ENCODE measurements at places on chromosomes 3 and 15.

DNA sequence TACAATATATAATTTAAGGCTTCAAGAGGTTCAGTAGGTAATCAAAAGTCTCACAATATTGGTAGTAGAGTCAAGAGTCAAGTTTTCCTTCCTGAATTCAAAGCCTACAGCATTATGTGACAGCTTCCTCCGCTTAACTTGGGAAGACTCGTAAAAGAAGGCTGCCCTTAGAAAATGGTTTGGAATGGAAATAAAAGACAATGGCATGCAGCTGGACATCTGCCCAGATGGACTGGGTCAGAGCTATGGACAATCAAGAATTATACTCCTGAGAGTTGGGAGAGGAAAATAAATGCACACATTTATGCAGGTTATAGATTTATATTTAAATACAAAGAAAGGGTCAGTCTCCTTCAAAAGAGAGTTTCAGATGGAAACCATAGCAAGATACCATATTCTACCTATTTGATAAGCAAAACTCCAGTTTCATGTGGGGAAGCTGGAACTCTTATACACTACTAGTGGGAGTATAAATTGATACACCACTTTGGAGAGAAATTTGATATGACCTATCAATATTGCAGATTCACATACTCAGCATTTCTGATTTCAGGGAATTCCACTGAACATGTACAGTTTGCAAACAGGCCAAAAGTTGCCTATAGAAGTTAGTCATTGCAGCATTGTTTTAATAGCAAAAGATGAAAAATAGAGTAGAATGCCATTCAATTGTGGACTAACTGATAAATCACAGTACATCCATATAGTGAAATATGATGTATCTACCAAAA is 6.1 kb downstream of the CRYBG3 start:
- DNase-seq: no peak

DNA sequence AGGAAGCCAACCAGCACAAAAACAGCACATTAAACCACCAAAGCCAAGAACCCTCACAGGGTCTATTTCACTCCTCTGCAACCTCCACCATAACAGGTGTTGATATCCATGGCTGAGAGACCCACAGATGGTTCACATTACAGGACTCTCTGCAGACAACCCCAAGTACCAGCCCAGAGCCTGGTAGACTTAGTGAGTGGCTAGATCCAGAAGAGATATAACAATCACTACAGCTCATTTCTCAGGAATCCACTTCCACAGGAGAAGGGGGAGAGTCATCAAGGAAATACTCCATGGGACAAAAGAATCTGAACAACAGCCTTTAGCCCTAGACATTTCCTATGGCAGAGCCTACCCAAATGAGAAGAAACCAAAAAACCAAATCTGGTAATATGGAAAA is 168.1 kb upstream of the CD96 start:
- no peak for DNase-seq

- DNase-seq: peak; percentile 34
Measured at GRCh38 chr15:68277131-68277602, 378 bp upstream of the FEM1B start.

- DNase-seq: no peak
Measured at GRCh38 chr3:180704532-180704931, 25.2 kb upstream of the CCDC39 start.

- no peak for DNase-seq
Measured at GRCh38 chr3:136074546-136075170, 109.1 kb downstream of the PPP2R3A start.

GRCh38 chr3:119506631-119507030 is 8.3 kb downstream of the TIMMDC1 start:
- DNase-seq: no peak

GRCh38 chr3:169939751-169940150 is 26.9 kb upstream of the SEC62 start:
- no peak for DNase-seq

DNA sequence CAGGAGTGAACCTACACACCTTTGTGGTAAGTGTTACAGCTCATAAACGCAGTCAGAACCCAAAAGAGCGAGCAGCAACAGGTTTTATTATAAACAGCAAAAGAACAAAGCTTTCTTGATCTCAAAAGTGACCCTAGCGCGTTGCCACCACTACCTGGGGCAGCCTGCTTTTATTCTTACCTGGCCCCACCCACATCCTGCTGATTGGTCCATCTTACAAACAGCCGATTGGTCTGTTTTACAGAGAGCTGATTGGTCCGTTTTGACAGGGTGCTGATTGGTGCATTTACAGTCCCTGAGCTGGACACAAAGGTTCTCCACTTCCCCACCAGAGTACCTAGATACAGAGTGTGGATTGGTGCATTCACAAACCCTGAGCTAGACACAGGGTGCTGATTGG is 143.1 kb downstream of the ARRDC4 start:
- no peak for DNase-seq

DNA sequence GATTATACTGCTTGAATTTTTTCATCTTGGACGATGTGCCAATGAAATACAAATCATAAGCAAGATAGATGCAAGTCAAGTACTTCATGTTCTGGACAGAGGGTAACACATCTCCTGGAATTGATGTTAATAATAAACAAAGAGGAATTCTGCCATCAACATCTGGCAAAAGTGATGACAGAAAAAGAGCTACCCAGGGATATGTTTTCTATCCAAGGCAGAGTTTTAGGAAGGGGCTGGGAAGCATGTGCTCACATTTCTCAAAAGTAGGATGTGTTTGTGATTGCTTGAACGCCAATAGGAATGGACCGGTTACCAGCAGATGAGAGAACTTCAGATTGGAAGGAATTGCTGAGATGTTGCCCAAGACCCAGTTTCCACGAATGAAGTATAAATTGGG is 242.6 kb upstream of the AGTR1 start:
- DNase-seq: no peak

DNA sequence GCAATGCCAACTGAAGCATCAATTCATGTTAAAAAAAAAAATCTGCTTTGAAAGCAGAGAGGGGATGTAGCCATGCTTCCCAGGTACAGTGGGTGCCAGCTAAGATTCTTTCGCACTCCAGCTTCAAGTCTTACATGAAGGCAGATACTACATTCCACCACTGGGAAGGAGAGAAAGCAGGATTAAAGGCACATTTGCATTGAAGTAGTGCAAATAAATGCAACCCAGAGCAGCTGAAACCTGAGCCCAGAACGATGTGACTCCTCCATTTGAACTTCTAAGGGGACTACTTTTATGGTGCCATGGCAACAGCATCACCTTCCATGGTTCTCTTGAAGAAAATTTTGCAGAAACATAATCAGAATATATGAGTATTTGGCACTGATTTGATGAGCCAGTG is 19.1 kb upstream of the GJD2 start:
- DNase-seq: no peak

GRCh38 chr3:30475038-30475808 is 131.2 kb upstream of the TGFBR2 start:
- DNase-seq: peak; percentile 64

DNA sequence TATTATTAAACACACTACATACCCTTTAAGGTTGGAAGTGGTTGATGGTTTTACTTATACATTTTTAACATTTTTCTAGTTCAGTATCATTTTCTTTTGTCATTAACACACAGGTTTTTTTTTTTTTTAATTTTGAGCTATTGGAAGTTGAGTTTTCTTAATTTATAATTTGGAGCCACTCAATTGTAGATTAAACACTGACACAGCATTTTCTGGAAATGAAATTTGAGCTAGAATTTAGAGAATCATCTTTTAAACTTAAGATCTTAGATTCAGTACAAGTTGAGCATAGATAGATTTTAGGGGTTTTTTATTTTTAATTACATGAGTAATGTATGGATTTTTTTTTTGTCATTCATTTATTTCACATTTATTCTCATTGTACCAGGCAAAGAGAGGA is 35.0 kb downstream of the RASA2 start:
- DNase-seq: no peak

DNA sequence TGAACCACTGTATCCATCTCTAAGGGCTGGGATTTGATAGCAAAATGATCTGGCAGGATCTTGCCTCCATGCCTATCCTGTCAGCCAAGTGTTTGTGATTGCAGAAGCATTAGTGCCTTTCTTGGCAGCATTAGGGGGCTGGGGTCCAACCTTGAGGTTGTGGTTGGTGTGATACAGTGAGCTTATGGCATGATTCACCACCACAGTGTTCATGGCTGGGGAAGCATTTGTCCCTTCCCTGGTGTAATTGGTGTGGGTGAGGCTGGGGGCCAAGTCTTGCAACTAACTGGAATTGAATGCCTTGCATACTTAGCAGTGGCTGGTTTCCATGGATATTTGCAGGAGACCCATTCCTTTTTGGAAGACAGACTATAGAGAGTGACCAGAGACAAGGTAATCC is 271.0 kb upstream of the TBL1XR1 start:
- no peak for DNase-seq

GRCh38 chr3:186782542-186783057 is 777 bp upstream of the EIF4A2 start:
- DNase-seq: no peak

- no peak for DNase-seq
Measured at GRCh38 chr15:26561130-26561529, 211.7 kb downstream of the GABRB3 start.

GRCh38 chr15:31526916-31527690 is 200.5 kb downstream of the KLF13 start:
- DNase-seq: no peak

DNA sequence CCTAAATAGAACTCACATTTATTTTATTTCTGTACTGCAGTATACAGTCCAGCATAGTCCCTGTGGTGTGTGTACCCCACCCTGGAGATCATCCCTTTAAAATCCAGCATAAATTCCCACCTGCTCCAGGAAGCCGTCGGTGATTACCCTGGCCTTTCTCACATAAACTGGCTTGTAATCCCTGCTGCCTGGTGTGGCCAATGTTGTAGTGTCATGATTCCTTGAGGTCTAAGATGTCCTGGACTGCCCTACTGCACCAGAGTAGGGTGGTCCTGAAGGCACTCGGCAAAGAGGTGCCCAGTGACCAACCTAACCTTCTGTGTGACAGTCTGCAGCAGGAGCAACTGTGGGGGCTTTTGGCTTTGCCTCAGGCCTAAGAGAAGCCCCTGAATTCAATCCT is 58.9 kb downstream of the ITGA11 start:
- no peak for DNase-seq

Data from activated naive CD4-positive, alpha-beta T cell treated with anti-CD3 and anti-CD28 coated beads for 36 hours (primary cell).